ENCODE measurements at places on chromosomes 11 and 22.
A peak's percentile ranks its signal among the peaks of the same experiment; 100 is the strongest.

- DNase-seq = no peak
Measured at GRCh38 chr11:62665599-62666258, 617 bp downstream of the CSKMT start.

GRCh38 chr22:19865141-19865829 is 10.6 kb upstream of the GNB1L start:
- no peak for DNase-seq

- peak; percentile 26 for DNase-seq
Measured at GRCh38 chr22:31244046-31244942, 32.2 kb downstream of the LIMK2 start.

DNA sequence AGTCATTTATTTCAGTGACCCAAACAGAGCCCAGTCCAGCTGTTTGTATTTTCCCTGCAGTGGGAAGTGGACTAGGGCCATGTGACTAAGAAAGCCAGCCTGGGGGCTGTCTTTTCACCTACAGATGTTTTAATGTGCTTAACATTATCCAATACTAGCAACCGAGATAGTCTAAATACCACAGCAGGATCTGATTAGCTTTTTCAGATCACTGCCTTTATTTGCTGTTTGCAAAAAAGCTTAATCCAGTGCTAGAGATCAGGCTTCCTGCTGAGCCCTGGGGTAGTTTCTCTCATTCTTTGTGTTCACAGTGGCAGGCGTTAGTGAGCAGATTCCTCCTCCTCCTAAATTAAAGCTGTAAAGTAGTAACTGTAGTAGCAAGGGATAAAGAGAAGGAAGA is 35.0 kb downstream of the ZC3H12C start:
- DNase-seq = no peak

- no peak for DNase-seq
Measured at GRCh38 chr22:24445481-24446259, 18.3 kb downstream of the ADORA2A start.
